ENCODE measurements at places on chromosomes 11 and 22.

DNA sequence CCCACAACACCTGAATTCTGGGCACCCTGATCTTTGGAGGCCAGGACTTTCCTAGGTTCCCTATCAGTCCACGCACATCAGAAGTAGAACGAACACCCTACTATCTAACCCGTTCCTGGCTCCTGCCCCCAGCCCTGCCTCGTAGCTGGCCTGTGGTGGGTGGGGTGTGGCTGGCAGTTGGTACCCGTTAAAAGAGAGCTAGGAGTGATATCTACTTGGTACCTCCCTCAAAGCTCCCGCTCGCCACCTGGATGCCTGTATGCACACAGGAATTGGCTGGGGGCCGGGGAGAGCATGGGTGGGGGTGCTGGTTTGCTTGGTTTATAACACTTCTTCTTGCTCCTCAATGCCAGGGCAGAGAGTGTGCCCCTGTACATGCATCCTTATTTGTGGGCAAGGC lies 14.0 kb upstream of the NECTIN1 start:
- DNase-seq, result no peak

DNA sequence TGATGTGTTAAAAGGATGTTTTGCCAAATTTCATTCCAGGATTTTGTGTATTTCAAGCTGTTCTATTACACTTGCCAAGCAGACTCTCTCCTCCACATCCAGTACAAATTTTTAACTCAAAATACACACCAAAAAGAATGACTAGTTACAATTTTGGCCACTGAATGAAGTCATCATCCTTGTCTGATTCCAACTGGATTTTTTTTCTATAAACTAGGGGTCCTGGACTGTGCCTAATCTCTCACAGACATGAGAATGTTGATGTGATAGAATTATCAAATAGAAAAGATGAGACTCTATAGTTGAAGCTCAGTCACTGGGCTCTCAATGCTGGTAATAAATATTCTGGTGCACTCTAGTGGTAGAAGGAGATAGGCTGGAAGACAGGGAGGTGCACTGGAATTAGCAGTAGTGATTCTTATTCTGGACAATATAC lies 85.8 kb downstream of the FANCF start:
- no peak for DNase-seq

DNA sequence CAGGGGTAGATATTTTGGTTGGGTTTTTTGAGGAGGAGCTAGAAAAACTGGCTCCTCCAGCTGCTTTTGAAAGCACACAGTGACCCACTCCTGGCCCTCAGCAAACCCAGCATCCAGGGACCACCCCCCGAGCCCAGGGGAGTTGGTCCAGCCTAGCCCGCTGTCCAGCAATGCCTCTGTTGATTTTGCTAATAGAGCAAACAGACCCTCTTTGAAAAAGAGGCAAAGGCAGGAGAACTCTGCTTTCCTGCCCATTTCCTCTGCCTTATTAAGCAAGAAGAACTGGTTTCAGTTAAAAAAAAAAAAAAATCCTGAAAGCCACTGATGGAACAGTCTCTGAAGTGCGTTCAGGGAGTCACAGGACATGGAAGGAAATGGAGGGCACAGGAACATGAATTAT lies 25.3 kb downstream of the ABTB2 start:
- DNase-seq, result no peak

- DNase-seq, result no peak
These were observed 58.3 kb downstream of the SYT13 start for GRCh38 chr11:45227836-45228235.

- no peak for DNase-seq
These were observed 38.1 kb downstream of the GNB1L start for GRCh38 chr22:19816372-19817119.

DNA sequence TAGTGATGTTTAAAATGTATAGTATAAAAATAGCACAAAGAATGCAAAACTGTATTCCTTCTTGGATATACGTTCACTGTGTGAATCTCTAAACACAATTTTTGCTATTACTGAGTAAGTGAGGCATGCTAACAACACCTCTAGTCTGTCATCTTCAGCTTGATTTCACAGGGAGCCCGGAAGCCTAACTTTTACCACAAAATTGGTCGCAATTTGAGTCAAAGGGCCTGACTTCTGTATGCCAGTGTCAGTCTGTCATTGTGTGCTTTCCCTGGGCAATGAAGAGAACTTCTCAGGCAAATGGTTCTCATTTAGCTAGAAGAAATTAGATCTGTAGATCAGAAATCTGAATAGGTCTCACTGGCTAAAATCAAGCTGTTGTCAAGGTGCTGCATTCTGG lies 1059.5 kb downstream of the FAM181B start:
- no peak for DNase-seq

DNA sequence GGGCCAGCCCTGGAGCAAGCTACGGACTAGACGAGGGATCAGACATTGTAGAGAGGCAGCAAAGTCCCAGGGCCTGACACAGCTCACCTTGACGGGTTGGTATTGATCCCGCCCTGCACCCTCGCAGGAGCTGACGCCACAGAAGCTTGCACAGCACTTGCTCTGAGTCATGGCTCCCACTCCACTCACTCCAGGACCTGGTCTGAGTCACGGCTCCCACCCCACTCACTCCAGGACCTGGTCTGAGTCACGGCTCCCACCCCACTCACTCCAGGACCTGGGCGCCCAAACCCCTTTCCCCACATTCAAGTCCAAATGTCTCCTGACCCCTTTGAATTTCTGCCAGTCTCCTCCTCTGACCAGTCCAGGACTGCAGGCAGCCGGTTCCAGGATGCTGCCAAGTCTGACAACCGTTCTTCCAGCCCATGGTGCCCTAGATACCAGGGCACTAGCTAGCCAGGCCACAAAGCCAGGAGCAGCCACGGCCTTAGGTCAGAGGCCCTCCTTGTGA lies 6.0 kb upstream of the PNPLA5 start:
- no peak for DNase-seq

DNA sequence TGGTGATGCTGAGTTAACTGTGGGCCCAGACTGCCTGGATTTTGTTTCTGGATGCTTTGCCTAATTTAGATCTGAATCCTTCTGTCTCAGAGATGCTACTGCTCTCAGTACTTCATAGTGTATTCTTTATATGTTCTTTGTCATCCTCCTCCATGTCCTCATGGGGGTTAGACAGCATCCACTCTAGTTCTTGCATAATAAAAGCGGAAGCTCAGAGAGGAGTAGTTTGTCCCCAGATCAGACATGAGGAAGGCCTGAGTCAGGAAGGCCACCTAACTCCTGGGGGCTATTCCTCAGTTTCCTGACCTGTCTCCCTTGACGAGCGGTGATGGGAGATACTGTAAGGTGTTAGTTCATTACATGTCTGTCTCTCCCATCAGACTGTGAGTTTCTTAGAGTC lies 90.2 kb downstream of the SCN3B start:
- DNase-seq, result no peak

- peak; percentile 19 for DNase-seq
These were observed 14.0 kb downstream of the USP35 start for GRCh38 chr11:78202733-78203167.

DNA sequence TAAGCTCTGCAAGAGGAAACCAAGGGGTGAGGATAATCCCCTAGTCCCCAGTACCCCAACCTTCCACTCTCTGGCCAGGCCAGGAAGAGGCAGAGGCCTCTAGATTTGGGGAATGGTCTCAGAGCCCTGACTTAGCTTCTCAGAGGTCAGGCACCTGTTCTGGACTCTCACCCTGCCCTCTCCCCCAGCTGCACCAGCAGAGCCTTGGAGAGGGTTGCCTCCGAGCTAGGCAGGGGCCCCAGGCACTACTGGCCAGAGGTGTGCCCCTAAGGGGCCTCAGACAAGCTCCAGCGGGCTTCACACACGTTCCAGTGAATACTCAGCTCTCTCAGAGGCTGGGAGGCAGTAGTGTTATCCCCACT lies 8.0 kb downstream of the FREY1 start:
- no peak for DNase-seq

GRCh38 chr11:889687-890475 lies 20.7 kb downstream of the CHID1 start:
- DNase-seq, result no peak

DNA sequence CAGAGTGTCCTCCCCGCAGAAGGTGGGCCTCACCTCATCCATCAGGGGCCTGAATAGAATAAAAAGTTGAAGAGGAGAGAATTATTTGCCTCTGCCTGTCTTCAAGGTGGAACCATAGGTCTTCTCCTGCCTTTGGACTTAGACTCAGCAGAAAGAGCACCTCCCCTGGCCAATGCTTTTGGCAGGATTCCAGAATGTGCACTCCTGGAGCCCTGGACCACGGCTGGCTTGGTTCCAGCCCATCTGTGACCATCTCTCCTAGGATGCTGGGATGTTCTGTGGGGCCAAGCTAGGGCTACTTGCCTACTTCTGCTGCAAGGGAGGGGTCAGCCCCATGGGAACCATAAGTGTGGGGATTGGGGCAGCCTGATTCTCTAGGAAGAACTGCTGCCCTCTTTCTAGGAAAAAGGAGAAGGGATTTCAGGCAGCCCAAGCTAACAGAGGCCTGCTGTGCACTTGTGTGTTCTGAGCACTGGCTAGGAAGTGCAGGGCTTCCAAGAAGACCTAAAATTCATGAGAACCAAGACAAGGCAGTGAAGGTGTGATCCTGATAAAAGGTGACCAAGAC lies 32.2 kb upstream of the SHANK2 start:
- DNase-seq, result no peak

GRCh38 chr11:72984453-72985077 lies 157.6 kb downstream of the FCHSD2 start:
- DNase-seq, result no peak

DNA sequence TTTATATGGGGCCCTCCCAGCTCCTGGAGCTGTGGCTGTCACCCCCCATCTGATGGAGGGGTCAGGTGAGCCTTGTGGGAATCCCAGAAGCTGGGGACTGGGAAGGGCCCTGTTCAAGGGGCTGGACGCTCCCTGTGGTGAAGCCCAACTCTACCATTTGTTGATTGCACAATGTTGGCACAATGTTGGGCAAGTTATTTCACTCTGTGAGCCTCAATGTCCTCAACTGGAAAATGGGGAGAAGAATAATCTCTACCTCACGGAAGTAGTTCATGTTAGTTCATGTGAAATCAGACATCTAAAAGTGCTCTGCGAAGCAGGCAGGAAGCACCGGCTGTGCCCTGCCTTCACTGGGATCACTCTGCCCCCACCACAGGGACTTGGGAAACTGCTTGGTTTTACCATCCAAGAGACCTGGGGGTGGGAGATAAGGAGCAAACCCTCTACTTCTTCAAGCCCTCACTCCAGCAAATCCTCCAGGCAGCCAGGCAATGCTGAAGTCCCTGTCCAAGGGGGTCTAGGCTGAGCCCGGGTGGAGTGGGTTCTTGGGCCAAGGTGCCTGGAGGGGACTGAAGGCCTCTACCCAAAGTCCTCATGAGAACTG lies 715 bp upstream of the PRR5 start:
- DNase-seq, result no peak

- DNase-seq, result no peak
These were observed 115.8 kb upstream of the FGF3 start for GRCh38 chr11:69934861-69935494.

DNA sequence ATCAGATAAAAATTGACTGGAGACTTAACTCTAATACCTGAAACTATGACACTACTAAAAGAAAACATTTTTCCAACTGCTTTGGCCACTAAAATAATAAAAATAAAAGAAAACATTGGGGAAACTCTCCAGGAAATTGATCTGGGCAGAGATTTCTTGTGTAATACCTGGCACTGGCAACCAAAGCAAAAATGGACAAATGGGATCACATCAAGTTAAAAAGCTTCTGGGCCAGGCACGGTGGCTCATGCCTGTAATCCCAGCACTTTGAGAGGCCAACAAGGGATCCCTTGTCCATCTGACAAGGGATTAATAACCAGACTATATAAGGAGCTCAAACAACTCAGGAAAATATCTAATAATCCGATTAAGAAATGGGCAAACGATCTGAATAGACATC lies 64.6 kb upstream of the RAB1B start:
- no peak for DNase-seq

- DNase-seq, result peak; percentile 9
These were observed 49.5 kb downstream of the MICAL3 start for GRCh38 chr22:17974703-17975372.

DNA sequence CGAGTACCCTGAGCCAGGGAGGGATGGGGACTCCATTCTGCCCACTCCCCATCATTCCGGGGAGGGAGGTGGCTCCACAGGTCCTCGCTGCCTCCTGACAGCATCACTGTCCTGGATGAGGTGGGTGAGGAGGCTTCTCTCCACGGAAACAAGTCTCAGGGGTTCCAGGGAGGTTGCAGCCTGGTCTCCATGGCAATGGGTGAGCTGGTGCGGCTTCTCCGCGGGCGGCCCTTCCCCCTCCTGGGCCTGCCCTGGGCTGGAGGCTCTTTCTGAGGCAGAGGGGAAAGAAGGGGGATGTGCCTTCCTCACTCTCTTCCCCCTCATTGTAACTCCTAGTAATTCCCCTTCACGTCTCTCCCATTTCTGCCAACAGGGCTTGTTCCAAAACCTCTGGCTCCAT lies 37.1 kb upstream of the PARVG start:
- DNase-seq, result no peak

- DNase-seq, result peak; percentile 18
These were observed 16.6 kb downstream of the ASCC2 start for GRCh38 chr22:29821291-29822016.

DNA sequence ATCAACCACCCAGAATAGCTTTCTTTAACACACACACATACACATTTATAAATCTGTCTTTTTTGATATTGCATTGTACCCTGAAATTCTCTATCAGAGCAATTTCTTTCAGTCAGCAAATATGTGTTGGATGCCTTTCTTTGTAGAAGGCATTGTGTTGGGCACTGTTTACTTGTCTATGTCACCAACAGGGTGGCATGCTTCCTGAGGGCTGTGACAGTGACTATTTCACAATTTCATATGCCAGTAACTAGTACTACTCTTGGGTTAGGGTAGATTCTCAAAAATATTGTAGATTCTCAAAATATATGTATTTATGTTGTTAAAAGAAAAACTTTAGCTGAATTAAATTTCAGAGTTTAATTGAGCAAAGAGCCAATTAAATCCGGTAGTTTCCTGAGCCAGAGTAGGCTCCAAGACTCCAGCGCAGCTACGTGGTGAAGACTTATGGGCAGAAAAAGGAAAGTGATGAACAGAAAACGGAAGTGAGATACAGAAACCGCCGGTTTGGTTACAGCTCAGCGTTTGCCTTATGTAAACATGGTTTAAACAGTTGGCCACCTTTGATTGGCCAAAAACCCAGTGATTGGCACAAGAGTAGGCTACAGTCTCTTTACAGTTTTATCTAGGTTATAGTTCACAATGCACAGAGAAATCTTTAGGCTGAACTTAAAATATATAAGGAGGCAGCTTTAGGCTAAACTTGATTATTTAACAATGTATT lies 723.3 kb downstream of the NTM start:
- no peak for DNase-seq

DNA sequence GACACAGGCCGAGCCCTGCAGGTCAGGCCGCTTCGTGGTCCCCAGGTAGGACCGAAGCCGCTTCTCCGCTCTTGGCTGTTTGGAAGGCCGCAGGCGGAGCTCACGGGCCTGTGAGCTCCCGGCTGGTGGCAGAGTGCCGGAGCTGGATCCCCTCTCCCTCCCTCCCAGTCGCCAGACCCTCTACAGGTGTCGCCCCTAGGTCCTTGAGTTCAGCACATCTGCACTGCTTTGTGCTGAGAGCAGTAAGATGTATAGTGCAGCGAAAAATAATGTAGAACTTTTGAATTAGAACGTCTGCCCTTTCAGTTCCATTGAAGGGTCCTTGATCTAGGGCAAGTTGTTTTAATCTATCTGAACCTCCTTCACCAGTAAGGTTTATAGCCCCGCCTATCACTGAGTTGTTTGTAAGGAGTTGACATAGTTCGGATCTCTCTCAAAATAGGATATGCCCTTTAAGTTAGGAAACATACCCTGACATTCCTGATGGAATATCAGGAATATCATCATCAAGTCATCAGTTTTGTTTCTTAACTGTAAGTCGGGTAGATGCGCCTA lies 419 bp downstream of the ANKRD49 start:
- DNase-seq, result no peak

GRCh38 chr22:44685384-44686056 lies 16.5 kb upstream of the PRR5 start:
- peak; percentile 78 for DNase-seq

Data from stimulated activated CD4-positive, alpha-beta T cell treated with anti-CD3 and anti-CD28 coated beads, Interleukin-12 subunit alpha, Interleukin-12 subunit beta, amount 100 ng/mL, for 48 hours (primary cell).